ENCODE measurements at places on chromosomes 5 and 9.

- DNase-seq, result no peak
Measured at GRCh38 chr5:36502608-36503007, 103.8 kb upstream of the SLC1A3 start.

- DNase-seq, result no peak
Measured at GRCh38 chr5:68823301-68823700, 270.5 kb upstream of the SLC30A5 start.

DNA sequence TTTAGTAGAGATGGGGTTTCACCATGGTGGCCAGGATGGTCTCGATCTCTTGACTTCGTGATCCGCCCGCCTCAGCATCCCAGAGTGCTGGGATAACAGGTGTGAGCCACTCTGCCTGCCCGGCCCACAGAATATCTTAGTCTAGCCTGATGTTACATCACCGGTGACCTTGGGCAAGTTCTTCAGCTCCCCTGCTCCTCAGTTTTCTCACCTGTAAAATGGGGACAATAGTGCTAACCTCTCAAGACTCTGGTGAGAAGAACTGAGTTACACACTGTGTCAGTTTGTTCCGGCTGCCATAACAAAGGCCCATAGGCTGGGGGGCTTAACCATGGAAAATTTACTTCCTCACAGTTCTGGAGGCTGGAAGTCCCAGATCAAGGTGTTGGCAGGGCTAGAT, 12.5 kb upstream of the HABP4 start:
- DNase-seq, result no peak

DNA sequence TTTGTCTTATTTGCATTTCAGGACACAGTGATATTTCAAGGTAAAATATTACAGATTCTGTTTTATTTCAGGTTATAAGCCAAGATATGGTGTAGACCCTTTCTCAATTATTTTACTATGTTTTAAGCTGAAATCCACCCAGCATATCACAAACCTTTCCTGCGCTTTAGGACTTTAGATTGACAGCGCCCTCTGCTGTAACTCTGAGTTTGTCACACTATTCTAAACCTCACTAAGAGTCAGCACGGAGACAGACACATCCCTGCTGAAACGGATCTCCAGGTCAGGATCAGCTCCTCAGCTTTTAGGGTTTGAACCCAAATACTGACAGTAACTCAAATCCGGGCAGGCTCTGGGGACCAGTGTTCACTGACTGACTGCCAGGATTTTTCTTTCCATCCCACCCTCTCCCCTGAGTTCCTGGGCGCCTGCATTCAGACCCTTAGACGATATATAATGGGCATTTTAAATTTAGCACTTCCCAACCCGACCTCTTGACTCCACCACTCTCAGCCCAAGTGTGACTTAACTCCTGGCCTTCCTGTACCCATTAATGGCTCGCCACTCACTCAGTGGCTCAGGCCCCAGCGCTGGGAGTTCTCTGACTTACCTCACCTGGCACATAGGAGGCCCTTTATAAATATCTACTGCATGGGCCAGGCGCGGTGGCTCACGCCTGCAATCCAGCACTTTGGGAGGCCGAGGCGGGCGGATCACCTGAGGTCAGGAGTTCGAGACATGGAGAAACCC, 33.5 kb downstream of the TLX3 start:
- DNase-seq, result peak; percentile 6

GRCh38 chr9:134053401-134053871, 14.4 kb downstream of the BRD3 start:
- DNase-seq, result no peak

DNA sequence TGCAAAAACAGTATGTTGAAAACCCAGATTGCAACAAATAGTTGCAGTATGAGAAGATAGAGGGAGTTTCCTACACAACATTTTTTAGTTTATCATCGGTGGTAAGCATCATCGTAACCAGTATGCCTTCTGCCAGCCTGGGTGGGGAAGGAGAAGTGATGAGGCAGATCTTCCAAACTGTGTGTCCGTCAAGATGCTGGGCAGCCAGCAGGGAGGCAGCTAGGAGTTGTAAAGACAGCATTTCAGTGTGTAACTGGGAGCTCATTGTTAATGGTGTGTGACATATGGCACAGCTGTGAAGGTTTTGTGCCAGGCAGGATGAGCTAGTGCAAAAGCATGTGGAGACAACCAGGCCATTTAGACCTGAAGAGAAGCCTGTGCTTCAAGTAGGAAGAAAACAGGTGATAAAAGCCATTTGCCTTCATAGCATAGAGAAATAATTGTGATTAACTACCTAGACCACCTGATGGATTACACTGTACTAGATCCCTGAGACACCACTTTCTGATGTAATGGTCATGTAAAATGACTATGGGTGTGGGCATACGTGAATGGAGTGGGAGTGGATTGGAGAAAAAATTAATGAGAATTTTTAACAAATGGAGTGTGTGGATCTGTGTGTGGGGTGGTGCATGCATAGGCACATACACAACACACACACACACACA, 347.0 kb upstream of the ADAMTSL1 start:
- DNase-seq, result no peak

GRCh38 chr5:82019342-82020138, 47.7 kb downstream of the ATG10 start:
- no peak for DNase-seq

DNA sequence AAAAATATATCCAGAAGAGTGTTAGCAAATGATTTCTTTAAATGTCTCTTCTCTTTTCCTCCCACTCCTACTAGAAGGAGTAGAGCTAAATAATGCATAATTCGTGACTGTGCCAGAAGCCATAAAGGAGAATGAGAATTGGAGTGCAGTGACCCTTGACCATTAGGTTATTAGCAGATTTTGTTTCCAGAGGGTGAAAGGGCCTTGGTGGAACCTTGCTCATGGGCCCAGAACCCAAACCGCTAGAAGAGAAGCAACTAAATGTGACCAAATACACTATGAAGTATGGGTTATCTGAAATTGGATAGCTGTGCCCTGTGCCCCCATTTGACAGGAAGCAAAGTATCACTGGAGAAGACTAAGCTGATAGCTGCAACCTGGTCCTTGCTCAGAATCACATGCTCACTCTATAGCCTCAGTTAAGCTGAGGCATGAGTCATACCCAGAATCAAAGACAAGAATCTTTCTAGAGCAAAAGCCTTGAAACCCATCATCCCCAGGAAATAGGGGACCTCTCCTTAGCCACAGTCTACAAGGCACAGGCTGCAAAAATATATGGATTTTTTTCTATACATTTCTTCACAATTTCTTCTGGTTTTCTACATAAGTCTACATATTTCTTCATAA, 36.3 kb downstream of the CAPSL start:
- DNase-seq, result no peak

- no peak for DNase-seq
Measured at GRCh38 chr9:124696101-124696500, 75.0 kb downstream of the NR6A1 start.

GRCh38 chr5:56527174-56527573, 288.2 kb upstream of the MAP3K1 start:
- DNase-seq, result no peak

DNA sequence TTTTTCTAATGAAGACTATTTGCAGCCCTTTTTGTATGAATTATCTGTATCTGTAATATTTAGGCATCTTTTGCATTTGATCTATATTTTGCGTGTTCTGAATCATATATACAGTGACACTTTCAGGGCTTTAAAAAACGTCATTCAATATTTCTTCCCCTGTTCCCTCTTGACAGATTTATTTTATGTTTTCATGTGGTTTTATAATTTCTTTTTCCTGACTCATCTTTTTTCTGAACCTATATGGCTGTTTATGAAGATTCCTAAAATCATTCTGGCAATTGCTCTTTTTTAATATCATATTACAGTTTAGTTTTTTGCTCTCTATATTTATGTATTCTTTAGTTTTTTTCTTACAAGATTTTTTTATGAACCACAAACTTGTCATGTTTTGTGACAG, 67.6 kb downstream of the SMARCA2 start:
- DNase-seq, result no peak

DNA sequence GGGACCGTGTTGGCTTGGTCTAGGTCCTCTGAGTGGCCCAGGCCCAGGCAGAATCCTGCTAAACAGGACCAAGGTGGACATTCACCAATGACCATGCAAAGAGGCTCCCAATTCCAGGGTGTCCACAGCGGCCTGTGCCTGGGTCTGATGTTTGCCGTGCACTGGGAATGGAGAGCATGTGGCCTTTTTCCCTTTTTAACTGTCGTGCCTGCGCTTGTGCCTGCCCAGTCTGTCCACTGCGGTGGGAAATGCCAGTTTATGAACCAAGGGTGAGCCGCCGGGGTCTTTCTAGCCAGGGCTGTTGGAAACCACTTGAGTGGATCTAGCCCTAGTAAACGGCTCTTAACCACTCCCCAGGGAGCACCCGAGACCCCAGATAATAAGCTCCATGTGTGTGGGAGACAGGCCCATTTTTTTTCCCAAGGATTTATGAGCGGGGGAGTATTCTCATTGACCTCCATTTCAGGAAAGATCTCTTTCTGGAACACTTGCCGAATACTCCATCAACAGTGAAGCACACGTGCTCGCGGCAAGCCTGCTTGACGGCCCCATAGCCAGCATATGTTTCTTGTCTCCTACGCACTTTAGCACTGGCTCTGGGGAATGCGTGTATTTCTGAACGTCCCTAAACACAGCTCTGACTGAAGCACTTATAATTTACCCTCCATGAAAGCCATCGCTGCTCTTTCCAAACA, 93.2 kb upstream of the PHYKPL start:
- DNase-seq, result no peak

DNA sequence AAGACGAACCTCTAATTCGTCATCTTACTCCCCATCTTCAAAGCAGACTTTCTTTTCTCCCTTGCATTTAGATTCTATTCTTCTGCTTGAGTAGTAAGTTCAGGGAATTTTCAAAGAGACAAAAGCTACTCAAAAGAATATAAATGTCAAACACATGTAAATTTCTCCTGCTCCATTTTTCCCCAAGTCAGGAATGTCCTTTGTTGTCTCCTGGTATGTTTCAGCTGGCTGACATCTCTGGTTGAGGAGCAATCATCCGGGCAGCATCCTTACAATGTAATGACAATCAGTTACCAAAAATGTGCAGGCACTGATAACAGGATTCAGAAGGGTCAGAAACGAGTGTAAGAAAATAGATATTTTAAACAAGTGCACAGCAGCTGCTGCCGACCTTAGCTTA, 47.6 kb upstream of the PPP1R2B start:
- DNase-seq, result no peak

Data from stimulated activated CD8-positive, alpha-beta memory T cell treated with anti-CD3 and anti-CD28 coated beads, Interleukin-7, amount 100 ng/mL, for 48 hours (primary cell).